ENCODE measurements at places on chromosomes 16 and 17.

- no peak for DNase-seq
Measured at GRCh38 chr17:30191072-30191471, 44.4 kb downstream of the SLC6A4 start.

- no peak for DNase-seq
Measured at GRCh38 chr16:11094857-11095565, 150.6 kb downstream of the CLEC16A start.

DNA sequence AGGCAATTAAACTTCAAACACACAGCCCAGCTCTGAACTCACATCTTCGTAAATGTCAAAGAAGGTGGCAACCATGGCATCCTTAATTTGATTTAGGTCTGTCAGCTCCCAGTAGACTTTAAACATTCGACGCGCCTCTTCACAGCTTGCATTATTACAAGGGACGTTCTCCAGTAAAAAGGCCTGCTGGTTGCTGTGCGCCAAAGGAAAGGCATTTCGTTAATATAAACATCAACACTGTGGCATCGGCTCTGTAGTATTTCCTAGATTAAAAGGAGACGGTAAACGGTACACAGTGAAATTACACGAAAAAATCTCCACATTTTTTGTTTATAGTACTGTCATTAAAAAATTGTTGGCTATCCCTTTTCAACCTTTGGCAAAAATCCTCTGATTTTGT is 116.8 kb upstream of the NETO2 start:
- DNase-seq: no peak

DNA sequence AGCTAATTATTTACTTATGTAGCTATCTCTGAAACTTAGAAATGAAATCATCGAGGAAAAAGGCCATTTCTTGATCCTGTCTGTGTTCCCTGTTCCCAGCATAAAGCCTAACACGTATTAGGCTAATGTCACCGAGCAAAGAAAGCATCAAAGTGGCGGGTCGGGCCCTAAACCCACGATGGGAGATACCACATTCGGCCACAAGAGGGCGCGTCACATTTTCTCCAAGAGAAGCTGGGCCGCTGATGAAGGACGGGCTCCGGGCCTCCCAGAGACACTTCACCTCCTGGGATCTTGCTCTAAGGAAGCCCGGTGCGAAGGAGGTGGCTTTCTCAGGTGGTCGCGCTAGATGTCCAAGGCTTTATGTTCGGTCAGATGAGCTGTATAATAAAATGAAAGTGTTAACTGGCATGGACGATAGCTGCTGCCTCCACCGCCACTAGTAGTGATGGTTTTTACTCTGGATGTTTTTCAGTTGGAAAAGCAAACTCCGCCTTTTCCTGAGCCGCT is 853 bp upstream of the PDK2 start:
- peak; percentile 91 for DNase-seq

DNA sequence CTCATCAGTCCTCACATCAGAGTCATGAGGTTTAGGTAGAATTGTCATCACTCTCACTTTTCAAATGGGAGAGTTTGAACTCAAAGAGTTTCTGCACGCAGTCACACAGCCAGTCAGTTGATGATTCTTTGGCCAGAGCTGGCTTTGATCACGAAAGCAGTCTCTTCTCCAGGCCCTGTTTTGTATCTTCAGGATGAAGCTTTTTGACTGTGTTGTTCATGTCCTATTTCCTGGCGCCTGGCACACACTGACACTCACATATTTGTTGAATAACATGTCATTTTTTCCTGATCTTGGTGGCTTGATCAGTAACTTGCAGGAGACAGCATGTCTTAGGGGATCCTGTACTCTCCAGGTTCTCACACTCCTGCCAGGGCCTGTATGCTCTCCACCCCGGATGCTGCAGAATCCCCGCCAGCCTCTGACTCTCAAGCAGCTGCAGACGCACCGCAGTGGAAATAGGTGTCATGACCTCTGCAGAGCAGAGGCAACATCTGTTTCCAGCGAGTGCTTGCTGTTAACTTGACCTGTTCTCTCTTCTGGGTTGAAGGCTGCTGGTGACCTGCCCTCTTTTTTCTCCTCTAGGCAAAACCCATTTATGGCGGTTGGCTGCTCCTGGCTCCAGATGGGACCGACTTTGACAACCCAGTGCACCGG is 33.0 kb downstream of the MPRIP start:
- no peak for DNase-seq

DNA sequence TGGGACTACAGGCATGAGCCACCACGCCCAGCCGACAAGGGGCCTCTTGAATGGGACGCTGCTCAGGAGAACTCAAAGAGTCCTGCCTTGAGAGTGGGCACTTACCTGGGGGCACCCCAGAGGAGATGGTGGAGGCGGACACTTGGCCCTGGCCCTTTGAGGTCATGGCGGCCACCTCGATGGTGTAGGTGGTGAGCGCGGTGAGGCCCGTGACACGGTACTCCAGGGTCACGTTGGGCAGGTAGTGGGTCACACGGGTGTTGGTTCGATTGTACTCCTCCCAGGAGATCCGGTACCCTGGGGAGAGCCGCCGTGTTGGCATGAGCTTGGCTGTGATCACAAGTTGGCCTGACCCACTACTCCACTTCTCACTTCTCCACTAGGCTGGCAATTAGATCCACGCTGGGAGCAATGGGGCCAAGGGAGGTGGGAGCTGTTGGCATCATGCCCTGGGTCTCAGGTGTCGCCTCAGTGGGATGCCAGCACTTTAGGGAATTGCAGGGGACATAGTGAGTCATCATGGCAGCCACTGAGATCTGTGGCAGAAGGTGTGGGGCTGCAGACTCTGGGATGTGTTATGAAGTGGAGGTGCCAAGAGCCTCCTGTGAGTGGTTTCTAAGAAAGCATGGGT is 89.2 kb upstream of the CDC42EP4 start:
- DNase-seq: no peak

GRCh38 chr16:4749700-4750257 is 15.4 kb downstream of the DNAAF8 start:
- no peak for DNase-seq

DNA sequence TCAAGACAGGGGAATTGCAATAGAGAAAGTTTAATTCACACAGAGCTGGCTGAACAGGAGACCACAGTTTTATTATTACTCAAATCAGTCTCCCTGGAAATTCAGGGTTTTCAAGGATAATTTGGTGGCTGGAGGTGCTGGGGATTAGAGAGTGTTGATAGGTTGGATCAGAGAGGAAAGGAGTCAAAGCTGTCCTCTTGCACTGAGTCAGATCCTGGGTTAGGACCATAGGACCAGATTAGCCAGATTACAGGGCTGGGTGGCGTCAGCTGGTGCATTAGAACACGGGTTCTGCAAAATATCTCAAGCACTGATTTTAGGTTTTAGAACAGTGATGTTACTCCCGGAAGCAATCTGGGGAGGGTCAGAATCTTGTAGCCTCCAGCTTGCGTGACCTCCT is 1.8 kb upstream of the NSMCE1 start:
- no peak for DNase-seq

DNA sequence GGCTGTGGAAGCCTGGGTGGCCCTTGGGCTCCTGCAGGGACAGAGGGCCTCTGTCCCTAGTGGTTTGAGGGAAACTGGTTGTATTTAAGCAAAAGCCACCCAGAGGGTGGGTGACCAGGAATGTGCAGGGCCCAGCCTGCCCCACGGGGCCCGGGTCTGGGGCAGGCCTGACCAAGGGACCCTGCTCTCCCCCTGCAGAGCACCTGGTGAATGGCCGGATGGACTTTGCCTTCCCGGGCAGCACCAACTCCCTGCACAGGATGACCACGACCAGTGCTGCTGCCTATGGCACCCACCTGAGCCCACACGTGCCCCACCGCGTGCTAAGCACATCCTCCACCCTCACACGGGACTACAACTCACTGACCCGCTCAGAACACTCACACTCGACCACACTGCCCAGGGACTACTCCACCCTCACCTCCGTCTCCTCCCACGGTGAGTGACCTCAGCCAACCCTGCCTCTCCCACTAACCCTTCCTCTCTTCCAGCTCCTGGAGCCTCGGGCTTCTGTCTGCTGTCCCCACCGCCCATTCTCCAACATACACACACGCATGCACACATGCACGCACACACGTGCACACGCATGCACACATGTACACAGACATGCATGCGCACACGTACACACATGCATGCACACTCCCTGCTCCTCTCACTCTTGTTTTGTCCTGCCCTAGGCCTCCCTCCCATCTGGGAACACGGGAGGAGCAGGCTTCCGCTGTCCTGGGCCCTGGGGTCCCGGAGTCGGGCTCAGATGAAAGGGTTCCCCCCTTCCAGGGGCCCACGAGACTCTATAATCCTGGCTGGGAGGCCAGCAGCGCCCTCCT is 10.4 kb downstream of the GALK1 start:
- DNase-seq: no peak

GRCh38 chr16:46973996-46974324 is 486 bp upstream of the DNAJA2 start:
- DNase-seq: no peak

- no peak for DNase-seq
Measured at GRCh38 chr16:20969386-20969785, 68.8 kb downstream of the LYRM1 start.

DNA sequence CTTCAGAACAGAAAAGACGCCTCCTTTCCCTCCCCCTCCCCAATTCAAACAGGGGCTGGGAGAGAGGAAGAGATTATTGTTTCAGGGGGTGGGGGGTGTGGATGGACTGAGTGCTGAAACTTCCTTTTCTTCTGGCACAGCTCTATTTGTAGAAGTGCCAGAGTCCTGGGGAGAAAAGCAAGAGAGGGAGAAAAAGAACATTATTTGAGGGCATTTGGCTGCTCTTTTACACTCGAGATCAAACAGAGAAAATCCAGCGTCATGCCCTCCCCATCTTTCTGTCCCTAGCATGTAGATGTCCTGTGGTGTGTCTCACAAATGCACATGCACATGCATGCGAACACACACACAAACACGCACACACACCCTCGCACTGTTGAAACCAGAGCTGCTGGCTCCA is 13.0 kb downstream of the ARL4D start:
- no peak for DNase-seq

DNA sequence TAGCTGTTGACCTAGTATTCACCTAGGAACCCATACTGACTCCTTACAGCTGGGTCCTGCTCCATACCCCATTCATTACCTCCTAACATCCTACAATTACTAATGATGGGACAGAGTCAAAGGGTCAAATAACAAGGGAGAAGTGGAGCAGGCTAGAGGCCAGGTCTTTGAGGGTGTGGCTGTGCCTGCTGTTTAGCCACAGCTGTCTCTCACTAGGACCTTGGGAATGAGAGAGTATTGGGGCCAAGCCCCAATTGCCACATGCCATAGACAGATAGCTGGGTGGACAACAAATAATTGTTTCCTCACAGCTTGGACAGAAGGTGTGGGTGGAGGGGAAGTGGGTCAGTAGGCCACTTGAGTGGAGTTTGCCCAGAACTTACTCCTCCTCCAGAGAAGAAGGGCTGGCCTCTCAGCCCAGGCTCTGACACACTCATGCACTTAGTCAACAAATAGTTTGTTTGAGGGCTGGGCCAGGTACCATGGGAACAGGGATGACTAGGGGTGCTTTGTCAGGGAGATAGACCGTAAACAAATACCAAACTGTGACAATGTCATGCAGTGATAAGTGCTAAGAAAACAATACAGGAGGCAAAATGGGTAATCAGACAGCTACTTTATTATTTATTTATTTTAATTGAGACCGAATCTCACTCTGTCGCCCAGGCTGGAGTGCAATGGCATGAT is 10.2 kb upstream of the CENPT start:
- DNase-seq: peak; percentile 31

DNA sequence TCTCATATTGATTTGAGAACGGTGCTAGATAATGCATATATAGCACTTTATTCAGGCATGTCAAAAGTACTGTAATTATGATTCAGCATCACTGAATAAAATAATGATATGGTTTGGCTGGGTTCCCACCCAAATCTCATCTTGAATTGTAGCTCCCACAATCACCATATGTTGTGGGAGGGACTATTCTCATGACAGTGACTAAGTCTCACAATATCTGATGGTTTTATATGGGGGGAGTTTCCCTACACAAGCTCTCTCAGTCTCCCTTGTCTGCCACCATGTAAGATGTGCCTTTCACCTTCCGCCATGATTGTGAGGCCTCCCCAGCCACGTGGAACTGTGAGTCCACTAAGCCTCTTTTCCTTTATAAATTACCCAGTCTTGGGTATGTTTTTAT is 25.6 kb upstream of the LONP2 start:
- DNase-seq: no peak

DNA sequence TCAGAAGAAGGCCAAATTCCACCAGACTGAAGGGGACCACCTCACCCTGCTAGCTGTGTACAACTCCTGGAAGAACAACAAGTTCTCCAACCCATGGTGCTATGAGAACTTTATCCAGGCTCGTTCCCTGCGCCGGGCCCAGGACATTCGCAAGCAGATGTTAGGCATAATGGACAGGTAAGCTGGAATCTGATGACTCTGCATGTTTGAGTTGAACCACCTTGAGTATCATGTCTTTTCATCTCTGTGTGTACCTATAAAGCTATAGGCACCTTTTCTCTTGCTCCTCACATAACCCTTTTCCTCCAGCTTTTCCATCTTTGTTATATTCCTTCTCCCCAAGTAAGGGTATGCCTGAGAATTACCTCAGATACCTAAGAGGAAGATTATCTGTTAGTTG is 24.8 kb downstream of the ETV4 start:
- DNase-seq: no peak

GRCh38 chr17:43219746-43220380 is 8.2 kb downstream of the TMEM106A start:
- no peak for DNase-seq

DNA sequence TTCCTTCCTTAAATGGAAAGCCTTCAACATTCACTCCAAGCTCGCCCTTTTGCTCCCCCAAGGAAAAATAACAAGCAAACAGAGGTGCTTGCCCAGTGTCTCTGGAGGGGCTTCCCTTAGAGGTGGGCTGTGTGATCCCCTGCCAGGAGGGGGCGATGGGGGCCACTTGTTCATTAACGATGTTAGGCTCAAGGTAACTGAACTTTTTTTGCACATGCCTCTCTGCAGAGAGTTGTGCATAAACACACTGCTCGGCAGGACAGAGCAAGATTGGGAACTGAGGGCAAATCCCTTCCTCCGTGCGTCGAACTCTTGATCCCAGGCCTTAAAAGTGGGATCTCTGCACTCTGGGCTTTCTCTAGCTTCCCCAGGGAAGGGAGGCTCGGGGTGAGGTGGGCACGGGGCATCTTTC is 15.5 kb upstream of the NAGLU start:
- peak; percentile 37 for DNase-seq

- no peak for DNase-seq
Measured at GRCh38 chr16:81004646-81005353, 1.9 kb downstream of the CMC2 start.

DNA sequence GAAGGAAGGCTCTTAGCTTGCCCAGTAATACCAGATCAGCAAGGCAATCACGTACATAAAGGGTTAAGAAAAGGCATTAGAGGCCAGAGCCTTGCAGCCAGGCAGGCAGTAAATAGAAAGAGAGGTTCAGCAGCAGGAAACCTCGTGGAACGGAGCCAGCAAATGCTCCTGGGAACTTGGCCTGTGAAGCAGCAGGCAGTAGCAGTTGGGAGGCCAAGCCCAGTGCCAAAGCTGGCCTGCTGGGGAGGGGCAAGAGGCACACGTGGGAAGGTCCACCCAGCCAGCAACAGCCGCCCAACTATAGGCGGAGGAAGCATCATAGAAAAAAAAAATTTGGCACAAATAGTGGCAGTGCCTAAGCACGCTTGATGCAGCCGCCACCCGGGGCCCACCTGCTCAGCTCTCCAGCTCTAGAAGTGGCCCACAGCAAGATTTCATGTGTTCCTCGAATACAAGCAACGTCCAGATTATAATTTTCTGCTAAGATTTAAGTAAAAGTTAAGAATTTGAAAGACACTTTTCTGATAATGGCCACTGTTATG is 2339.5 kb downstream of the TP53TG3F start:
- no peak for DNase-seq

All from activated CD8-positive, alpha-beta memory T cell treated with anti-CD3 and anti-CD28 coated beads, Interleukin-2, amount 50 U/mL, for 4 hours (primary cell).